CD4-positive, alpha-beta T cell treated with Interferon gamma for 1 hour (primary cell): ENCODE measurements at places on chromosomes 7 and 10.

DNA sequence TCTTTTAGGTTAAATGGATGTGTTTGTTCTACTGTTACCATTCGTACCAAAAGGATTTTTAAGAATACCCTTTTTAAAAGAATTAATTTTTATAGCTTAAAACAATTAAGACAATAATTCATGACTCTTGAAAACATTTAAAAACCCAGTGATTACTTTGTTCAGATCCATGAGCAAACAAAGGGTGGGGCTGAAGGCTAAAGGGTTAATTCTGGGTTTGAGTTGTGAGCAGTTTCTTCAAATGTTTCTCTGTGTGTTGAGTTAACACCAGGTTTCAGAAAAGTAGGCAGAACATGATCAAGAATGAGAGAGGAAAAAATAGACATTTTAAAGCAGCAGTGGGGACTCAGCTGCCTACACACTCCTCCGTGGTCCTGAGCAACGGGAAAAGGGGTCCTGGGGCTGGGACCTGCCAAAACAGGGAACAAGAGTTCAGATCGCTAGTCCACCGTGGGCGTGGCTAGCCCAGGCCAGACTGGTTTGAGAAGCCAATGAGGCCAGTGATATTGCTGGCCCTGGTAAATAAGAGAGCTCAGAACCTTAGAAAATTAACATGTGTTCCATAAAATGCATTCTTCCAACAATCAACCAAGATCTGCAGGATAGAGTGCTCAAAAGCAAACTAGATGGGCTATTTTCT is 14.9 kb upstream of the EZH2 start:
- DNase-seq, result no peak

- DNase-seq, result no peak
Measured at GRCh38 chr7:26112203-26112740, 39.7 kb upstream of the NFE2L3 start.

DNA sequence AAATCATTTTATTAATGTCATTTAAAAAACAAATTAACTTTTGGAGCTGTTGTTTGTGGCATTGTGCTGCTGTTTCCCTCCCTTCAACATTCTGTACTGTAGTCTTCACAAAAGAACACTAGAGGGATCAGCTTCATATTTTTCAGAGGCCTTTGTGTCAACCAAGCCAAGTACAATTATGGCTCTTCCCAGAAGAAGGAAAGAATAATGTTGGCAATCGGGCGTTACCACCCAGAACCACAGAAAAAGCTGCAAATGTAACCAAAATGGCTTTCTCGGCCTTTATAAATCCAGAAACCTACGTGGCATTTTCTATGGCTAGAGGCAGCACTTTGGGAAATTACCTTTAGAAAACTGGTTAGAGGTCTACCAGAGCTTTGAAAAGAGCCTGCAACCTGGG is 98.8 kb upstream of the COL1A2 start:
- DNase-seq, result no peak

DNA sequence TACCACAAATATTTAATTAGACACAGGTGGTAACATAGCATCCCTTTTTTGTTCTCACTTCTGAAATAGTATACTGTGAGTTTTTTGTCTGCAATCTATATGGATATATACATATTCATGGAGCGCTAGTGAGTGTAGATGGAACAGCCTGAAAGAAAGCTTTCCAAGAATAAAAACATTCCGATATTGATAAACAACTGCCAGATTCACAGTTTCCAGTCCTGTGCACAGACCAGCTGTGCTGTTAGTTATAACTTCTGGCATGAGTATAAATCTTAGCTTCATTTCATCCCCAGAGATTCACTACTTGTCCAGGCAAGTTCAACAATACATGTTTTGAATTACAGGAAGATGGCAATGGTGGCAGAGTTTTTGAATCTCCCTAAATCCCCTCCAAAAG is 467.1 kb upstream of the STEAP1 start:
- DNase-seq, result no peak

GRCh38 chr7:129343099-129343700 is 91.0 kb upstream of the STRIP2 start:
- no peak for DNase-seq

GRCh38 chr10:44312401-44312800 is 72.5 kb downstream of the CXCL12 start:
- no peak for DNase-seq

DNA sequence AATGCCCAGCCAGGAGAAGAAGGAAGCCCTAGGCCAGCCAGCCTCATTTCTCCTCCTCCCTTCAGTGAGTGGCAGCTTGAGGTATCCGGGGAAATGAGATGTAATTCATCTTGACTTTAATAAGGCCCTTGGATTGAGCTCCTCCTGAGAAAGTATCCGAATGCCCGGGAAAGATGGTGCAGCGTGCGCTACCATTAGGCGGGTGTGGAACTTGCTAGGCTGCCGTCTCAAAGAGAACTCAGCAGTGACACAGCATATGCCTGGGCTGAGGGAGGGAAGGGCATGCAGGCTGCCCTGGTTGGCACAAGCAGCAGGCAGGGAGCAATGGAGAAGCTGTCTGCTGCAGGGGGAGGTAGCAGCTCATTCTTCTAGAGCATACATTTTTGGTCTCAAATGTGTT is 659.8 kb upstream of the FOXK1 start:
- DNase-seq, result no peak

DNA sequence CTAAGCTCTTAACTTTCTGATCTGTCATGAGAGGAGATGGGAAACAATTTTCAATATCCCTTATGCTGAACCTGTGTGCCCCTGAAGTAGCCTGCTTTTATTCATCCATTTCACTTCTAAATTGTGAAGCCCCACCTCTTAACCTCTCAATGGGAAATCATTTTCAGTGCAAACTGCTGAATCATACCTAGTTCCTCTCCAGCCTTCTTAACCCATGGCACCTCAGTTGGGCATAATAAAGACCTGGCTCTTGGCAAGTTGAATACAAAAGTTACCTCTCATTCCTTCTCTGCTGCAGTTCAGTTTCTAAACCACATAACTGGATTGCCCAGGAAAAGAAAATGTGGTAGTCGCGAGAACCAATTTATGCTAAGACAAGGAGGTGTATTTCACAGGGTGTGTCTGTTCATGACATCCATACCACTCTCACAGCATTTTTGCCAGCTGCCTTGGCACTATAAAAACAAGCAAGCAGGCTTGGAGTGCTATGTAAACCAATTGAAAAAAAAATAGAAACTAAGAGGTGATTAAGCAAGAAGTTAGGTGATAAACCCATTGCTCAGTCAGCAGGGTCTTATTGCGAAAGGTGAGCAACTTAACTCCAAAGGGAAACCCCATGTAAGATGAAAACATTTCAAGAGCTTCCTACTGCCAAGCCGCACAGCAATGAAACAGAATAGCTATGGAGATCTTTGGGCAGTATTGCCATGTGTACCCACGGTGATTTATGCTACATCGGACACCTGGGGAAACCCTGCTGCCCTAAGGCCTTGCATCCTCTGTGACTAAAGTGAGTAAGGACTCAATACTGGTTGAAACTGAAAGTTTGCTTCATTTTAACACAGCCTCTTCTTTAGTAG is 57.0 kb upstream of the DKK1 start:
- no peak for DNase-seq

DNA sequence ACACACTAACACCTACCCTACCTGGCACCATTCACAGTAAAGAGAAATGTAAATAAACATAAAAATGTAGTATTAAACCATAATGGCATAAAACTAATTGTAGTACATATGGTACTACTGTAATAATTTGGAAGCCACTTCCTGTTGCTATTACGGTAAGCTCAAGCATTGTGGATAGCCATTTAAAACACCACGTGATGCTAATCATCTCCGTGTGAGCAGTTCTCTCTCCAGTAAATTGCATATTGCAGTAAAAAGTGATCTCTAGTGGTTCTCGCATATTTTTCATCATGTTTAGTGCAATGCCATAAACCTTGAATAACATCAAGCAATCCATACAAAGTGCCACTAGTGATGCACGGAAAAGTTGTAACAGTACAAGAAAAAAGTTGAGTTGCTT is 75.4 kb downstream of the CFTR start:
- no peak for DNase-seq

DNA sequence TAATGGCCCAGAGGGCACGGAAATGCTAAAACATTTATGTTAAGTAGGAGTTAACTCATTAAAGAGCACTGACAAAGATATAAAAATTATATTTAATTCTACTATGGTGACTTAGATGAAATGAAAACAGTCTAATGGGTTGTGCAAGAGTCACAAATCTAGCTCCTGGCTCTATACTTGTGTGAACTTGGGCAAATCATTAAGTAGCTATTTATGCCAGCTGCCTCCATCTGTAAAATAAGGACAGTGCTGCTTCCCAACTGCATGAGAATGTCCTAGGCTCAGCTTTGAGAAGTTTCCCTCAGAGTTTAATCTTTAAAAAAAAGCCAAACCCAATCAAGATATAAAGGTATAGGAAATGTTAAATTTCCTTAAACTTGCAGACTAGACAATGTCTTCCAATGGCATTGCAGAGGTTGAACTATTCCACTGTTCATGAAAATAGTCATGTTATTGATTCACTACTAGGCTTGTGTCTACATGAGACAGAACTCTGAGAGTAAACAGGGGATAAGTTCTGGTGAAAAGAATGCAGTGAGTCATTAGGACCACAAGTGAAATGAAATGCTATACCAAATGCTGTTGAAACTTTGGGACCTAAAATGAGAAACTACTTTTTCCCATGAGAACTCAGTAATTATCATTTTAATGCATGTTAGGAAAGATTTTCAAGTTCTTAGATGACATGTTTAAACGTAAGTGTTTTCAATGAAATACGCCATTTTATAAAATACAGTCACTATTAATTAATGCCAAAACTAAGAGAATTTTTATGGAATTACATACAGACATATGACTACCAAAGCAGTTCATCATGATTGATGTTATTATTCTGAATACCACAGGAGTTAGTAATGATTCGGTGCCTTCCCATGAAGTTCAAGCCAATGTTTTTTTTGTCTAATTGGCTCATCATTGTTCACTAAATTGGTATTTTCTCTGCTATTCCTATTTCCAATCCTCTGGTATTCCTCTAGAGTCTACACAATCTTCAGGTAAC is 84.2 kb downstream of the CDK6 start:
- DNase-seq, result no peak

DNA sequence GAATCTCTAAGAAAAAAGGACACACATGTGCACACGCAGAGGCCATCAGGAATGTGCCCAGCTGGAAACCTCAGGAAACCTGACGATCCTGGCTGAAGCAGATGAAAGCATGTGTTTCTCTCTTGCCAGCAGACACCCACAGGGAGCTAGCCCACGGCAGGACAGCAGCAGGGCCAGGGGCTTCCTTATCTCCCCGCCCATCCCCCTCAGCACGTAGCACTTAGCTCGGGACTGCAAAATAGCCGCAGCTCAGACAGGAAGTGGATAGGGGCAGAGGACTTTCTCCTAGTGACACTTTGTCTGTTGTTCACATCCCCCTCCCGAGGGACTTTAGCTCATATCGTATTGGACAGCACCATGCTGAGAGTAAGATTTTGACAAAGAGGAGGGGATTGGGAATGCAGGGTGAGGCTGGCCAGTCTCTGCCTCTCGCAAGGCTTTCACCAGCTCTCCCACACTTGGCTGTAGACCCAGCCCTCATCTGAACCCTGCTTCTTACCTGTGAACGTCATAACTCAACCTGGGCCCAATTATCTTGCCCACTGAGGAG is 63.8 kb downstream of the MKI67 start:
- peak; percentile 20 for DNase-seq

DNA sequence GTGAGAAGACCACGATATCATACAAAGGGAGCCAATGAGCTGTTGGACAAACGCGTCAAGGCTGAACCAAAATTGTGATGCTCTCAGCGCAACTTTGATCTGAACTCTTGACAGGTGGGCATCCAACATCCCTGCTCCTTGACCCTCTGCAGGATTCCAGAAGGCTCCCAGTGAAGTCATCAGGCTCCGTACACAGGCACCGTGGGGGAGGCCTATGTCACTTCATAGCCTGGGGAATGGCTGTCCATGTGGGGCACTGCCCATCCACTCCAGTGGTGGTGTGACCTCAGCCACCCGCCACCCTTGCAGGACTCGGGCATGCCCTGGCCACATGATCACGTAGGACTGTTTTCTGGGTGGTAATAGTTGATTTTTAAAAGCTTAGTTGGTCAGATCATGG is 233.8 kb upstream of the GRB10 start:
- DNase-seq, result no peak

- DNase-seq, result no peak
Measured at GRCh38 chr10:61175316-61175715, 231.3 kb upstream of the RHOBTB1 start.

GRCh38 chr10:112203328-112204076 is 19.9 kb upstream of the GPAM start:
- no peak for DNase-seq

- DNase-seq, result no peak
Measured at GRCh38 chr7:1134951-1135350, 25.0 kb downstream of the ZFAND2A start.

DNA sequence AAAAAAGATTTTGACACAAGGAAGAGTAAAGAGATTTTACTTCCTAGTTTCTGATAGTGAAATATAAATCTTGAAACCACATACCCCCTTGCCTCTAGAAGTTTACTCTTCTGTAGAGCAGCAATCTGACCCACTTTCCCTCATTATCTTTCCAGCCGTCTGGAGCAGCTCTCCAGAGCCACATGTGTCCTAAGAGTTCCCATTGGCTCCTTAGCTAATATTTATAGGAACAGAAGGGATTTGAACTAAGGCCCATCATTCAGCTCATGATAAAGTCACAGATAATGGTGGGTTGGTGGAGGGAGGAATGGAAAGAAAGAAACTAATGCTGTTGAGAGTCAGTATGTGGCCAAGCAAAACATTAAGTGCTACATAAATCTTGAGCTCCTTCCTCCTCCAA is 121.8 kb downstream of the INHBA start:
- no peak for DNase-seq

DNA sequence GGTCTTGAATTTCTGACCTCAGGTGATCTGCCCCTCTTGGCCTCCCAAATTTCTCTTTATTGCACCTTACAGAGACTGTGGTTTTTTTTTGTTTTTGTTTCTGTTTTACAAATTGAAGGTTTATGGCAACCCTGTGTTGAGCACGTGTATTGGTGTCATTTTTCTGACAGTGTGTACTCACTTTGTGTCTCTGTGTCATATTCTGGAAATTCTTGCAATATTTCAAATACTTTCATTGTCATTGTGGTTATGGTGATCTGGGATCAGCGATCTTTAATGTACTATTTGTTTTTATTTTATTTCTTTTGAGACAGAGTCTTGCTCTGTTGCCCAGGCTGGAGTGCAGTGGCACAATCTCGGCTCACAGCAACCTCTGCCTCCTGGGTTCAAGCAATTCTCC is 89.8 kb downstream of the PRTFDC1 start:
- no peak for DNase-seq

GRCh38 chr7:42603496-42603895 is 308.4 kb downstream of the C7orf25 start:
- no peak for DNase-seq

DNA sequence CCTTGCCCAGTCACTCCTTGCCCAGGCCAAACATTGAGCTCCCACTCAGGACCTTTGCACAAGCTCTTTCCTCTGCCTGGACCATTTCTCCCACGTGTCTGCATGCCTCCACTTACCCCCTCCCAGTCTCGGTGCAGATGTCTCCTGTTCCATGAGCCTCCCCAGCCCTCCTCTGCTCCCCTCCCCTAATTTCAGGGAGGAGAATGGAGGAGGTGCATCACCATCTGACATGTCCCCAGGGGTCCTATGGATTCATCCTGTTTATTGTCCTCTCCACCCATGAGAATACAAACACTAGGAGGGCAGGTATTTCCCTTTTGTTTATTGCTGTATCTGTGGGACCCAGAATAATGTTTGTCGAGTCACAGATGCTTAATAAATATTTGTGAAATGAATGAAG is 8.6 kb upstream of the GRID2IP start:
- no peak for DNase-seq

GRCh38 chr10:299969-300368 is 164.7 kb downstream of the ZMYND11 start:
- no peak for DNase-seq
